Stimulated activated CD8-positive, alpha-beta memory T cell treated with anti-CD3 and anti-CD28 coated beads, Interleukin-4, amount 100 ng/mL, for 24 hours (primary cell): ENCODE measurements at places on chromosomes 11 and 22.

- DNase-seq: no peak
Measured at GRCh38 chr11:121553806-121554205, 101.0 kb upstream of the SORL1-AS1 start.

GRCh38 chr11:76689313-76690260 is 19.0 kb upstream of the LRRC32 start:
- no peak for DNase-seq

- DNase-seq: no peak
Measured at GRCh38 chr22:42820045-42820763, 36.9 kb downstream of the ARFGAP3 start.

DNA sequence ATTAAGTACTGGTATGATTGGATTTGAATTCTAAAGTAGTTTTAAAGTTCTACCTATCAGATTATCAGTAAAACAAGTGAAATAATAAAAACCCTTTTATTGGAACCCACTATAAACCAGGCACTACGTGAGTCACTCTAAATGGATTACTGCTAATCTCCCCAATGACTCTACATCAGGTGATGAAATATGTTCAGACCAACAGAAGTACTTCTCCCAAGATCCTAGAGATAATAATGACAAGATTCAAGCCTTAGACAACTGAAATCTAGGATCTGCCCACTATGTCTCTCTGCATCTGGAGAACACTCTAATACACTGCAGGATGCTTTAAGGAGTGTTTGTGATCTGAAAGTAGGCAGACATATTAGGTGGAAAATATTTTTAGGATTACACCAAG is 652.1 kb upstream of the CHORDC1 start:
- no peak for DNase-seq

- DNase-seq: no peak
Measured at GRCh38 chr11:75208446-75208845, 32.1 kb upstream of the TPBGL start.

- DNase-seq: no peak
Measured at GRCh38 chr11:71281831-71282230, 29.5 kb upstream of the SHANK2 start.

GRCh38 chr11:86594746-86595145 is 77.7 kb downstream of the ME3 start:
- DNase-seq: no peak

DNA sequence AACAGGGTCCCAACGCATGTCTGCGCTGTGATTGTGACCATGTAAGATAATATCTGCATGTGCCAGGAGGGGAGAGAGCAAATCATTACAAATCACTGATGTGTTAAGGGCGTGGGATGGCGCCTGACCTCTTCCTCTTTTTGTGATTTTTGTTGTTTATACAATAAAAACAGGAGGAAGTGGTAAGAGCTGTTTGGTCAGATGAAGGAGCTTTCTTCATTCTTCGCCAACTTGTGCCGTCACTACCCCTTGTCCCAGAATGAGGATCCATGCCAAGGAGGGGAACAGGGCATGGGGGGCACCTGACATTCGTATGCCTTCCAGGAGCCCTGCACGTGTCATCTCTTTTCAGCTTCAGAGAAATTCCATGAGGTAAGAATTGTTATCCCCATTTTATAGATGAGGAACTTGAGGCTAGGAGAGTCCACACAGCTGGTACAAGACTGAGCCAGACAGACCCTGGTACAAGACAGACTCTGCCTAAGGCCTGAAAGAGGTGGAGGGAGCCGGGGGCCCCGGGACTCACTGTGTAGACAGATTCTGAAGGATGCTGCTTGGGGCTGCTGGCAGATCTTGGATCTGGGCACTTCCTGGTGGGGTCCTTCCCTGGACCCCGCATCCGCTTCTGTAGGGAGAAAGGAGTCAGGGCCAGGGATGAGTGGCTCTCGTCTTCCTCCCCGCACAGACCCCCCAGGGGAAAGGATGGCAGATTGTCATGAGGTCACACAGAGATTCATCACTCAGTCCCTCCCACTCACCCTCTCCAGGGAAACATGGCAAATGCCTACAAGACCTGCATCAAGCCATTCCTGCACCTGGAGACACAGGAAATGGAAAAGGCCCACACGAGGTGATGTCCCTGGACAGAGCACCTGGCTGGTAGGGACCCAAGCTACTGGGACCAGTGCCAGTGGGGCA is 34.6 kb downstream of the NFAM1 start:
- no peak for DNase-seq

GRCh38 chr22:19180740-19181410 is 2.3 kb upstream of the SLC25A1 start:
- DNase-seq: no peak

DNA sequence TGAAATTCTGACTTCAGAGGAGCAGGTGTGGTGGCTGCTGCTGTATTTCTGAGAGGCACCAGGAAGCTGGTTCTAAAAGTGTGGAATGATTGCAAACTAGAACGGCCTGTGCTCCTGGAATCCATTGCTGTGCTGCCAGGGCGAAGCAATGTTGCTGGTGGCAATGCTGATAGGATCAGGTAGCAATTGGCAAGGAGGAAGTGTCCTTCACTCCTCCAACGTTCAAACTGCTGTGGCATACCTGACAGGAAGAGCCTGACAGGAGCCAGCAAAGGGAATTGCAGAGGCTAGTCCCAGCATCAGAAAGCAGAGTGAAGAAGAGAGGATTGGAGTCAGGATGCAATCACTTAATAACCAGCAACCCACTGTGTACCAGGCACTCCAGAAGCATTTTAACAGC is 118.2 kb downstream of the FAR1 start:
- no peak for DNase-seq

- DNase-seq: no peak
Measured at GRCh38 chr22:25447067-25447685, 117.3 kb upstream of the GRK3 start.

GRCh38 chr22:19672054-19672776 is 42.1 kb upstream of the SEPTIN5 start:
- no peak for DNase-seq

GRCh38 chr22:36963302-36963701 is 49.9 kb downstream of the CSF2RB start:
- no peak for DNase-seq

GRCh38 chr11:122709039-122709760 is 53.7 kb downstream of the UBASH3B start:
- DNase-seq: no peak

- DNase-seq: no peak
Measured at GRCh38 chr22:35630387-35630793, 13.3 kb upstream of the MB start.

DNA sequence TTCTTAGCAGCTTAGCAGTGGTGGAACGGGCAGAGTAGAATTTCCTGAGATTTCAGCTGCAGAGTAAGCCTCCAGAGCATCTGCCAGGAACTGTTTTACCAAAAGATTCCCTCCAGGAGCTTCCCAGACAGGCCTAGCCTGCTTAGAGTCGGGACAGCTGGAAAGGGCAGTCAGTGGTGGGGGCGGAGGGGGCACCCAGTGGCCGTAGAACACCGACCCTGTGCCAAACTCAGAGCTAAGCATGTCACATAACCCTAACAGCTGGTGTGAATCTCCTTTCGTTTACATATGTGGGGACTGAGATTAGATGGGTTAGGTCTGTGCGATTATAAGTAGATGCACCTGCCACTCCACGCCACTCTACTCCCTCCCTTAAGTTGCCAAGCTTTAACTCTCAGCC is 80.0 kb upstream of the CRTAM start:
- DNase-seq: no peak

DNA sequence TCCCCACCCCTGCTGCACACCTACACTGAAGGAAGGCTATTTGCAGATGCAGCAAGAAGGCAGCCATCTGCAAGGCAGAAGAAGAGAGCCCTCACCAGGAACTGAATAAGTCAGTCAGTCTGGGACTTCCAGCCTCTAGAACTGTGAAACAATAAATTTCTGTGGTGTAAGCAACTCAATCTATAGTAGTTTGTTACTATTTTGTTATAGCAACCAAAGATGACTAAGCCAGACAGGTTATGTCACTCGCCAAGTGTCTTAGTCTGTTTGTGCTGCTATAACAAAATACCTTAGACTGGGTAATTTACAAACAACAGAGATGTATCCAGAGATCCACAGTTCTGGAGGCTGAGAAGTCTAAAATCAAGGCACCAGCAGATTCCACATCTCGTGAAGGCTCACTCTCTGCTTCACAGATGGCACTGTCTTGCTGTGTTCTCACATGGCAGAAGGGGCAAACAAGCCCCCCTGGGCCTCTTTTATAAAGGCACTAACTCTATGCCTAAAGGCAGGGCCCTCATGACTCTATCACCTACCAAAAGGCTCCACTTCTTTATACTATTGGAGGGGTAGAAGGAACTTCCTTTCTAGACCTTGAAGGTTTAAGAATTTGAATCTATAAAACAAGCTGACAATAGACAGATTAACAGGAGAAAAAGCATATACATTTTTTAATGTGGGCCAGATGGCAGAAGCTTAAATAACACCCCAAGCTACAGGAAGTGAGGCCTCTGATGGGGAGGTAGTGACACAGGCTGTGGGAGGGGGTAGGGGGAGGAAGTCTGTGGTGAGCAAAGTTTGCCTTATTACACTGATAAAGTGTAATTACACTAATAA is 12.3 kb downstream of the APOL6 start:
- DNase-seq: peak; percentile 36

- no peak for DNase-seq
Measured at GRCh38 chr11:24470431-24470830, 26.4 kb upstream of the LUZP2 start.

DNA sequence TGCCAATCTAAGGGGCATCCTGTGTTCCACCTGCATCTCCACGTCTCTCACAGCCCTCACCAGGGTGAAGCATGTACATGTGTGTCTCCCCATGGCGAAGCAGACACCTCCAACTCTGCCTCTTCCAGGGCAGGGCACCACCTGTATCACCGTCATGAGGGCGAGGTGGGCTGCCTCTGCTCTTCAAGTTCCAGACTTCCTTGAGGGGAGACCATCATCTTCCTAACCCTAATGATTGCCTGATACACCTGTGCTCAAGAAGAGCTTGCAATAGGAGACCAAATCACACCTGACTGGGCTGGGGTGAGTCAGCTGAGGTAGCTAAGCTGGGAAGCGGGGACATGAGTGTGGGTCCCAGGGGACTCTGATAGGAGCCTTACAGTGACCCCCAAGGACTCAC is 43.7 kb downstream of the GAB4 start:
- DNase-seq: no peak

DNA sequence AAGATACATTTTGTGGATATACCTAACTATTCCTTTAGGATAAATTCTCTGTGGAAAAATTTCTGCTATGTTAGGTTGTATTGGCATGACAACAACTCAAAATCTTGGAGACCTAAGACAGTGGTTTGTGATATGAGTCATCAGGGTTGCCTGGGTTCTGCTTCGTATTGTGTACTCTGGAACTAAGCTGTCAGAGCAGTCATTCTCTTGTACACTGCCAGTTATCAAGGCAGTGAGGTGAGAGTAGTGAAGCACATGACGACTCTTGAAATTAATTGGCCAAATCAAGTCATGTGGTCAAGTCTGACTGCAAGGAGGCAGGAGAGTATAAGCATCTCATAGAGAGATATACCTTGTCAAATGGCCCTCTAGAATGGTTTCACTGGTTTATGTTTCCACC is 104.4 kb downstream of the FANCF start:
- no peak for DNase-seq

DNA sequence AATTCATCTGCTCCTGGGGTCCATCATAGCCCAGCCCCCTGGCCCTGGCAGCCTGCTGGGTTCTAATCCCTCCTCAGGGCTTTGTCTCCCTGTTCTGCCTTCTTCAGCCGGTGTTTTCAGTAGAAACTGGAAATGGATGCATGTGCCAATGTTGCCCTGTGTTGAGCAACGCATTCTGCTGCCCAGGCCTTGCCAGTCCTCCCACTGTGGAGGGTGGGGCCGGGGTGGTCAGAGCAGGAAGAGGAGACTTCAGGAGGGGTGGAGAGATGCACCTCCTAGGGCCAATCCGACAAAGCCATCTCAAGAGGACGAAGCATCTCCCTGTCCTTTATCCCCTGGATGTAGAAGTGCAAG is 27.6 kb upstream of the ZBTB16 start:
- no peak for DNase-seq
